ENCODE measurements at places on chromosomes 1 and 21.

- no peak for DNase-seq
Measured at GRCh38 chr1:110597966-110598365, 8.2 kb downstream of the KCNA2 start.

GRCh38 chr21:28773036-28773435 is 219.6 kb downstream of the LTN1 start:
- no peak for DNase-seq

DNA sequence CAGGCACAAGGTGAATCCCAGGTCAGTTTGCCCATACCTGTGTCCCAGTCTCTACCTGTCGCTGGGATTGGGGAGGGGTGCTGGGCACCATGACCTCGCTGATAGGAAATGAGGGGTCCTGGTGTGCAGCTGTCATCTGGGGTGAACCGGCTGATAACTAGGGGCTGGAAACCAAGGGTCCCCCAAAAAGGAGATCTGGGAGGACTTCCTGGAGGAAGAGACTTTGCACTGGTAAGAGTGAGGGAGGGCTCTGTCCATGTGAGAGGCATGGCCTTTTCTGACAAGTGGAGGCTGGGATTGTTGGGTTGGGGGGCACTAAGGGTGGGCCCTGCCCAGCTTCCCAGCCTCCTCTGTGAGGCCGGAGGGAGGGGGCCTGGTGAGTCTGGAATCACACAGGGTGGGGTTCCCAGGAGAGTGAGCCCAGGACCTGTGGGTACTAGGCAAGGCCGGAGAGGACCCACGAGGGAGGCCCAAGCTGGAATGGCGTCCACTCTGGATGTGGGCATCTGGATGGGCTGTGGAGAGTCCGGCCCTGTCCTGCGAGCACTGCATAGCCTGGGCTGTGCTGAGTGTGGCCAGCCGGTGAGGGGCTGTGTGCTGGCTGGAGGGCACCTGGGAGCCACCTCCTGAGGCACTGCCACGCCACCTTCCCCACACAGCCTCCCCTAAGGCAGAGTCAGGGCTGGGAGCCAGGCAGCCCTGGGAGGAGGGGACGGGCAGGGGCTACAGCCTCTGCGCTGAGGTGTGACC is 4.9 kb upstream of the PEX10 start:
- no peak for DNase-seq

DNA sequence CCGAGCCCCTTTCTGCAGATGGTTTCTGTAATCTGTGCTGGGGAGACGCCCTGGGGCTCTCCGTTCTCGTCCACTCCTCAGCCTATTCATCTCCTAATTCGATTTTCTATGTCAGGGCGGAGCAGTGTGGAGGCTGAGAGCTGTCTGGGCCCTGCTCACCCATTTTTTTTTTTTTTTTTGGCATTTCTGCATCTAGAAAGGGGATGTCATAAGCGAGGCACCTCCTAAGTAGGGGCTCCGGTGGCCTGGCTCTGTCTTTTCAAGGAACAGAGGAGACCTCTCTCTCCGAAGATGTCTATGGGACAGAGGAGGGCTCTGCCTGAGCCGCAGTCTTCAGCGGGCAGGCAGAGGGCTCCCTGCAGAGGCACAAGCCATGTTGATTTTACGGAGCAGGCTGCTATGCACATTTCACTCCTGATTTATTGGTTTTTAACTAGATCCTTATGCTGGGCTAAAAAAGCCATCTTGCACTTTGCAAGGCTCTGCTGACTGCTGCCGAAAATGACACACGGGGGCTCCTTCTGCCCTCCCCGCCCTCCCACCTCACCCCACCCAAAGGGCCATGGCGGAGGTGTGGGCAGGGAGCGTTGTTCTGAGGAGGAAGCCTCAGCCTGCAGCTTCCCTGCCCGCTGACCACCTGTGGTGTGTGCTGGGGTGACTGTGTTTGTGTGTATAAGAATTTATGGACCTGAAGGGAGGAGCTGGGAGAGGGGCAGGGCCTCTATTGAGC is 71.0 kb downstream of the FOXD2 start:
- DNase-seq: no peak

DNA sequence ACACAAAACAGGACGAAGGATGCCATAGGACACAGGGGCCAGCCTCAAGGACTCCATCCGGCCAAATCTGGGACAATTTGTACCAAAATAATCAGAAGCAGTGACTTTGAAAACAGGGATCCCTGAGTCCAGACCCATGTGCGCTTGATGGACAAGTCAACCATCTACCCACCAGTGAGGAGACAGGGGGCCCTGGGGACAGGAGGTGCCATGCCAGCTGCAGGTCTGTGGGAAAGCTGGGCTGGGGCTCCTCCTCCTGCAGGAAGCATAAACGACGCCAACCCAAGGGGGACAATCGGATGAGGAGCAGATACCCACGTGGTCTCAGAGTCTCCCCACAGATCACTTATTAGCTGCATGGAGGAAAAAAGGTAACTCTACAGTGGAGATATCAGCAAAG is 50.6 kb downstream of the NPHP4 start:
- DNase-seq: no peak

DNA sequence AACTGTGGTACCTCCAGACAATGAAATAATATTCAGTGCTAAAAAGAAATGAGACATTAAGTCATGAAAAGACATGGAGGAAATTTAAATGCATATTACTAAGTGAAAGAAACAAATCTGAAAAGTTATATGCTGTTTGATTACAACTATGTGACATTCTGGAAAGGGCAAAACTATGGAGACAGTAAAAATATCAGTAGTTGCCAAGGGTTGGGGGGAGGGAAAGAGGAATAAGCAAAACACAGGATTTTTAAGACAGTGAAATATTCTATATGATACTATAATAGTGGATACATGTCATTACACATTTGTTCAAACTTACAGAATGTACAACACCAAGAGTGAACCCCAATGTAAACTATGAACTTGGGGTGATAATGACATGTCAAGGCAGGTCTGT is 38.2 kb upstream of the PKN2 start:
- DNase-seq: no peak

DNA sequence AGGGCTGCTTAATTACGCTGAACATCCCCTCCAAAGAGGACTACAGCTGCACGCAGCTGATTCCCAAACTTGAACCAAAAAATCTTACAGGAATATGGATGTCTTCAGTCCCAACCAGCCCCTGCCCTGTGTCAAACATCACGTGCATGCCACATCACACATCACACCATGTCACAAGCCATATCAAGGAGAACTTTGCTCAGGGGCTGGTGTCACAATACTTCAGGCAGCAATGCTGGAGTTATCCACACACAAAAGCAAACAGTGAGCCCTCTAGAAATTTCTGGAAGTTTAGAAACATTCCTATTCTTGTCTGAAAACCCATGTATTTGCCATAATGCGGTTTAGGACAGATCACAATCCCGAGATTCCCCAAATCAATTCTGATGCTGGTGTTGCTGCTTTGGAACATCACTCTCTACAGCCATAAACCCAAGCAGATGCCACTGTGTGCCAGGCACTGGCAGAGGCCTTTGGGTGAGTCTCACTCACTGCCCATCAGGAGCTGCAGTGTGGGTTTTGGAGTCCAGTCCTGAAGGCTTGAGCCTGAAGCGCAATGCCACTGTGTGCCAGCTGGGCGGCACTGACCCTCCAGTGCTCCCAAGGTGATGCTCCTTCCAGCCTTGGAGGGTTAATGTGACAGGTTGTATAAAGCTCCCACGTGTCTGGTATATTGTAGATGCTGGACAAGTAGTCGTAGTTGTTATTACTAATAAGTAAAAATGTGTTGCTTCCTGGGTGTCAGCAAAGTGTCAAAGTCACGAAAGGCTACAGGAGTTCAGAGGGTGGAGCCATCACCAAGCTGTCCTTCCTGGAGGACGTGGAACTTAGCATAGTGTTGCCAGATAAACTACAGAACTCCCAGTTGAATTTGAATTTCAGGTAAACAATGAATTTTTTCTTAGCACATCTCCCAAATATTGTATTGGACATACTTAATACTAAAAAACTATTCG is 20.1 kb upstream of the EFNA1 start:
- DNase-seq: no peak

DNA sequence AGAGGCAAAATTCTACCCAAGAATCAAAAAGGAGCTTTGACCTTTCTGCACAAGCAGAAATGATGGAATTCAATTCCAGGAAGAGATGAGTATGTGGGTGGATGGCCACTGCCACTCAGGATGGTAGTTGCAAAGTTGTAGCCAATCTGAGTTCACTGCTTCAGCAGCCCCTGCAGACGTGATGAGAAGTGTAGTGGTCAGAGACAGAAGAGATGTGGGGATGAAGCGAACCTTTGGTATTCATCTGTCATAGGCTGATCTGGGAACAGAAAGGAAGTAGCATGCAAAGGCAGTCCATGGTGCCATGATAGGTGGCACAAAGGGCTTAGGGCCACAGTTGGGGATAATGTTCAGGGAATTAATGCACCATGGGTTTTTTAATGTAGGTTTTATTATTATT is 81.1 kb upstream of the PGBD5 start:
- no peak for DNase-seq

Data from CD4-positive, alpha-beta T cell treated with Interleukin-1 beta for 1 hour (primary cell).